ENCODE measurements at places on chromosomes 16 and 17.

- DNase-seq: no peak
Observed at GRCh38 chr17:69900829-69901228, 174.2 kb upstream of the KCNJ16 start.

DNA sequence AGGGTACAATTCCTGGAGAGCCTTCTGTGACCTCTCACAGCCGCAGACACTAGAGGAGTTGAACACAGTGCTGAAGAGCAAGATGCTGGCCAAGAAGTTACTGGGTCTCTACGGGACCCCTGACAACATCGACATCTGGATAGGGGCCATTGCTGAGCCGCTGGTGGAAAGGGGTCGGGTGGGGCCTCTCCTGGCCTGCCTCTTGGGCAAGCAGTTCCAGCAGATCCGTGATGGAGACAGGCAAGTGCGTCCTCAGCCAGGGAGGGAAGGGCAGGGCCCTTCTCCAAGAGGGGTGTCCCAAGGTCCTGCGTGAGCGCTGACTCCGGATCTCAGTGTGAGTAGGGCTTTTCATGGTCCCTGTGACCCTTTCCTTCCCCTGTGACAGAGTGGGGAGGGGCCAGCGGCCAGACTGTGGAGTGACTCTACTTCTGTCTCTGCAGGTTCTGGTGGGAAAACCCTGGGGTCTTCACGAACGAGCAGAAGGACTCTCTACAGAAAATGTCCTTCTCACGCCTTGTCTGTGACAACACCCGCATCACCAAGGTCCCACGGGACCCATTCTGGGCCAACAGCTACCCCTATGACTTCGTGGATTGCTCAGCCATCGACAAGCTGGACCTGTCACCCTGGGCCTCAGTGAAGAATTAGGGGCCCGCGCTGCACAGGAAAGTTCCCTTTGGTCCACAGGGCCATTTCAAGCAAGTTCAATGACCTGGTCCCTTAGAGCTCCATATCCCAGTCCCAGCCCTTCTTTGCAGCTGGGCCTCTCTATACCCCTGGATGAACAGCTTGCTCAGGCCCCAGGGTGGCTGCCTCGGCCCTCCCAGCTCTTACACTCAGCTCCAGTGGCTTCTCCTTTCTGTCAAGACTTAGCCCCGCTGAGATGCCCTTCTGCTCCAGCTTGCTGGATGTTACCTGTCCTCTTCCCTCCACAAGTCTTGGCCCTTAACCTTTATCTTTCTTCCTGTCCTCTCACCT lies 13.1 kb downstream of the MPO start:
- DNase-seq: no peak

DNA sequence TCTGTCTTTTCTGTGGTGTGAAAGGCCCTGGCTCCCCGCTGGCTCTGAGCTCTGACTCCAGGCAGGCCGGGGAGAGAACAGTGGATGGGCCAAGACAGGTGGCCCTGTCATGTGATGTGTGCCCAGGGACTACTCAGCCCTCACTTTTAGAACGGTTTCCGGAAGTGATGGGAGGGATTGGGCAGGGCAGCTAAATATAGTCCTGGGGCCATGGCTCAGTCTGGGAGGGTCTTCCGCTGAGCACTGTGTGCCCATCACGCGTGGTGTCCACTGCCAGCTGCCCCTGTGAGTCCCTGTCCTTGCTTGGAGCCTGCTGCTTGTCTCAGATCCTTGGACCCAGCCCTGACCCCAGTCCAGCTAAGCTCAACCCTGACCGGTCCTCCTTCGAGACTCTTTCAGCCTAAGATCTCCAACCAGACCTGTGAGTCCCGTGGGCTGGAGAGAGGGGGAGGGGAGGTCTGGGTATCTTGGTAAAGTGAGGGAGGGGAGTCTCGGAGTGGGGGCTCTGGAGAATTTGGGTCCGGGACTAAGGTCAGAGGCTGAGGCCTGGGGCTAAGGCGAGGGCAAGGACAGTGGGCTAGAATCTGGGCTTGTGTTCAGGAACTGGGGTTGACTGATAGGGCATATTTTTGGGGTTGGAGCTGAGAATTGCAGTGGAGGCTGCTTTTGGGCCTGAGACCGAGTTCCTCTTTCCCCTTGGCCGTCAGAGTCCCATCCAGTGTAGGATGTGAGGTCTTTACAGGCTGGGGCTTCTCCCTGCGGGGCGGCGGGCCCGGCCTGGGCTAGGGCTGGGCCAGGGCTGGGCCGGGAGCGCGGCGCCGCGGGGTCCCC lies at the start of gene TRIM72:
TRIM72 (plus strand) TSS at position 243 of the 831 bp plus-strand sequence. CDS start 620 bp downstream, outside the sequence.
- DNase-seq: no peak

- no peak for DNase-seq
Observed at GRCh38 chr17:34055606-34056005, 199.5 kb upstream of the CCL2 start.

- no peak for DNase-seq
Observed at GRCh38 chr17:50745631-50746030, 21.7 kb downstream of the ANKRD40CL start.

- DNase-seq: no peak
Observed at GRCh38 chr17:68378268-68379176, 78.8 kb downstream of the WIPI1 start.

DNA sequence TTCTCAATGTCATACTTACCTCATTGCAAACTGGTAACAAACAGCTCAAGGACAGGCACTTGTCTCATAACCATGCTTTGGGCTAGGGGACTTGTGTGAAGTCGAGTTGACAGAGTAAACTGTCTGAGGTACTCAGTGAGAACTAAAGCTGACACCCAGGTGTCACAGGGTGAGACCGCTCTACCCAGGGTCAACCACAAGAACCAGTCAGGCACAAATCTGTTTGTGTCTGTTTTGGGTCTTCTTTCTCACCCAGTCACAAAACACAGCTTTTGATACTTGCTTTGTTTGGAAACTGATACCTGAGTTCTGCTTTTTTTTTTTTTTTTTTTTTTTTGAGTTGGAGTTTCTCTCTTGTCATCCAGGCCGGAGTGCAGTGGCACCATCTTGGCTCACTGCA lies 161.1 kb downstream of the STX8 start:
- DNase-seq: no peak

DNA sequence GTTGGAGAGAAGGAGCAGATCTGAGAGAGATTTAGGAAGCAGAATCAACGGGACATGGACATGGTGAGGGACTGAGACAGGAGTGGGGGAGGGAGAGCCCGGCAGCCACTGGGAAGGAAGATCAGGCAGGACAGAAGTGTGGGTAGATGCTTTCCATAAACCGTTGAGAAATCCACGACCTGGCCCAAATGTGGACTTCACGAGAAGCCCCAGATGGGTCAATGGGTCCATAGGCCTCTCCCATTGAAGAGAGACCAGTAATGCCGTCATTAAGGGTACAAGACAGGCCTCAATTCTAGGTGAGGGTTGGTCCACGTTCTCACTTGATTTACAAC lies 530 bp upstream of the CCL22 start:
- no peak for DNase-seq

DNA sequence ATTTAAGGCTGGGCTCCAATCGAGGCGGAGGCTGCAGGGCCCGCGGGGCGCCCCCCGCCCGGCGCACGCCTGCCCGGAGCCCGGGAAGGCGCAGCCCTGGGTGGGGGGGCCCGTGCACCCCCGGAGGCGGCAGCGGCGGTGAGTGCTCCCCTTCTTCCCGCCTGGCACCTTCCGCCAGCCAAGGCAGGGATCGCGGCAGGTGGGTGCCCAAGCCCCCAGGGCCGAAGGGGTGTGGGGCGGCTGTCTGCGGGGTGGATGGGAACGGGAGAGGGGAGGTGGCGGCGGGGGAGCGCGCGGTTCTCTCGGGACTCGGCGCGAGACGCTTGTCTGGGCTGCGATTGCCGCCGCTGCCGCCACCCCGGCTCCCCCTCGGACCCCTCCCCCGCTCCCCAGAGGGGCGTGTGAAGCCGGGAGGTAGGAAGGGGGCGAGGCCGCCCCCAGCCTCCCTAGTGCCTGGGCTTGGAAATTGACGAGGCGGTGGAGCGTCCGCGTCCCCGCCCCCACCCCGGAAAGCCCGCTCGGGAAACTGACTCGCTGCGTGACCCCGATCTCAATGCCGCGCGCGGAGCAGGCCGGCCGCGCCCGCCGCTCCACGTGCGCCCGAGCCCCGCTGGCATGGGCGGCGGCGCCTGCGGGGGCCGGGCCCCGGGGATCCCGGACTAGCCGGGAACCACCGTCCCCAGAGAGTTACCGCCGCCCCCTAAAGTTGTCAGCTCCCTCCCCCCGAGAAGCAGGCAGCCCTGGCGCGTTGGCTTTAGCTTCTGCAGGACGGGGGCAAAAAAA lies 231.5 kb downstream of the MRTFB start:
- no peak for DNase-seq

DNA sequence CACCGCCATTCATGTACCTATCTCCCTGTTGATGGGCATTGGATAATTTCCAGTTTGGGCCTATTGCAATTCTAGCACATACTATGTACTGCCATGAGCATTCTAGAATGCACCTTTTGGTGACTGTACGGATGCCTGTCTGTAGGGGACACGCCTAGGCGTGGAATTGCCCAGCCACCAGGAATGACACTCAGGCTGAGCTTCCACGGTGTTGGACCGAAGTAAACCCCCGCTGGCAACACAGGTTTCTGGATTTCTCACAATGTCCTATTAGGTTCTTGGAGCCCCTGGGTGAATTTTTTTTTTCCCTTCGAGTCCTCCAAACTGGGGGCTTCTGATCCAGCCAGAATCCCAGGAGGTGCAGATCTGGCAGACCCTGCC lies 146.6 kb downstream of the IRF8 start:
- DNase-seq: no peak

DNA sequence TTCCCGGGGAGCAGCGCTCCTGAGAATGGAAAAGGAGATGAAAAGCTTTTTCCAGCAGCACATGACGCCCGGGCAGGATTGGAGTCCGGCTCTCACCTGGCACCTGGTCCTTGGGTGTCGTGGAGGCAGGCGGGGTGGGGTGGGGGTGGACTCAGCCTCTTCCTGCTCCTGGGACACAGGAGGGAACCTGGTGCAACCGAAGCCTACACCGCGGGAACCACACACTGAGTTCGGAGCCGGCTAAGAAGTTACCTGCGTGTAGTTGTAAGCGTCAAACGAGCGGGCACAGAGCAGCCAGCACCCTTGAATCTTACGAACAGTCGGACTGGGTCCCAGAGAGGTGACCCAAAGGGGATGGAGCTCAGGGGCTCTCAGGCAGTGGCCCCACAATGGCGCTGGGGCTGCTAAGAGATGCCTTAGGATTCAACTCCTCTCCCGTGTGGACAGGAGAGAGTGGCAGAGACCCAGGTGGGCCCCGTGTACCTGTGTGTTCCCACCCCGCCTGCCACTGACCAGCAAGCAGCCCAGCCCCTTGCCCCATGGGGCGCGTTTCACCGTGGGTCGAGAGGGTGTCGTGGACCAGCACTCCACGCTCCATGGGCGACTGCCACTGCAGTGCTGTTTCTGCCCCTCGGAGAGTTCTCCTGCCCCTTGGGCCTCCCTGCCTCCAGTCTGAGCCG lies 105.8 kb upstream of the METRNL start:
- DNase-seq: no peak

GRCh38 chr17:58094118-58094517 lies 10.9 kb downstream of the DYNLL2 start:
- no peak for DNase-seq

DNA sequence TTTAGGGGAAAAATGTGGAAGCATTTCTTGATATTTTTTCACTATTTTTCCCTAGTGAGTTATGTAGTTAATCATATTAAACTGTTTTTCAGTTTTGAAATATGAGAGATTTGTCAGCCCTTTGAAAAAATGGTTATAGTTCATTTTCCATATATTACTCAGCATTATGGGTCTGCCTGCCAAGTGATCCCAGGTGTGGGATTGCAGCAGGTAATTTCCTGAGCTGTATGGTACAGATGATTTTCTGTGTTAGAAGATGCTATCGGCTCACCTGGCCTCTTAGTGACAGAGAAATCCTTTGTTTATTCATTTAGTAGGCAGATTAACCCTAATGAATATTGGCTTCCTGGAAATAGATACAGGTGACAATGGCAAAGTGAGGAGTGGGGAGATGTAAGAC lies 275.1 kb upstream of the TBX2 start:
- no peak for DNase-seq

- DNase-seq: no peak
Observed at GRCh38 chr17:4520894-4521600, 22.4 kb downstream of the SPNS2 start.

GRCh38 chr16:3458852-3459361 lies 15.4 kb downstream of the NAA60 start:
- no peak for DNase-seq

DNA sequence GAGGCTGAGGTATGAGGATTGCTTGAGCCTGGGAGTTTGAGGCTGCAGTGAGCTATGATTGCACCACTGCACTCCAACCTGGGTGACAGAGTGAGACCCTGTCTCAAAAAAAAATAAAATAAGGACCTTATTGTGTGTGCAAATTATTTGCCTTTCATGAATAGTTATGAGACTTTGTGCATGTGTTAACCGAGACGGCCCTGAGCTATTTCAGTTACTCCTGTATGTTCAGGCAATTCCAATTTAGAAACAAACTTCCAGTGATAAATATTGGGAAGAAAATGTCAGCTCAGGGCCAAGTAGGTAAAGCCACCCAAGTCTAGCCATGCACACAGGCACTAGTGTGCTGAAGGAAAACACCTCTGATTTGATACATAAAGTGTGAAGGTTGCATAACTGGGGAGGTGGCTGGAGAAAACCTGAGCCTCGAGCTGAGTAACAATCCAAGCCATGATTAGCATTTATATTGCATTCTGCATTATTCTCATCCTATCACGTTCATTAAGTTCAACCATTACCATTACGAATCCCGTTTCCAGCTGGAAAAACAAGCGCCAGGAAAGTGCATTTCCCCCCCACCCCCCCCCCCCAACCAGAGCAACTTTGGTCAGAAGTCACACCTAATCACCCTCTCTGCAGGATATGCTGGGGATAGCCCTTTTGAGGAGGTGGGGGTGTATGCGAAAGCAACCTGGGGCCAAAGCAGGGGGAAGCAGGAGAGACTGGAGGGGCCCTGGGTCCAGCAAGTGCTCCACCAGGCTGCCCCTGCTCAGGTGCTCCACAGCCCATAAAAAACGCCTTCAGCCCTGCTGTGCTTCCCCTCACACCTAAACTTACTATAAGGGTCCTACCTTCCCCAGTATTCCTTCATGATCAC lies 18.6 kb upstream of the ENDOV start:
- DNase-seq: no peak

GRCh38 chr17:4500191-4500571 lies 1.5 kb downstream of the SPNS2 start:
- no peak for DNase-seq

- no peak for DNase-seq
Observed at GRCh38 chr17:16339402-16339801, 13.9 kb downstream of the CENPV start.

DNA sequence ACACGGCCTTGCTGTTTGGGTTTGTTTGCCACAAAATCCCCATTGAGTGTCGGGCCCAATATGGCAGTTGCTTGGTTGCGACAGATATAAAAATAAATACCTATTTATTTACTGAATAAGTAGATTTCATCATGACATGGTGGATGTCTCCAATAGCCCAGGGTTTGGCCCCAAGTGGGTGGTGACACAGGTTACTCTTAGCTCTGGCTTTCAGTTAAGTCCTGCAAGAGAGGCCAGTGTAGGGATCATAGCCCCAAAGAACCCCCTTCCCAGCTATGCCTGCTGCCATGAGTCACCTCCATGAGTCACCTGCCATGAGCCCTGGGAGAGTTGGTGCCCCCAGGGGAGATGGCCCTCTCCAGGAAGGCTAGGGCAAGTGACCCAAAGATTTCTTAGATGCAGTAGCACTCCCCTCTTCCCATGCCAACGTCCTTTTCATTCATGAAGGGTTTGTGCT lies 78.7 kb upstream of the LGALS9 start:
- no peak for DNase-seq
